ENCODE measurements at places on chromosomes 5 and 9.

GRCh38 chr9:133874060-133874657, 118.0 kb downstream of the VAV2 start:
- peak; percentile 59 for DNase-seq

DNA sequence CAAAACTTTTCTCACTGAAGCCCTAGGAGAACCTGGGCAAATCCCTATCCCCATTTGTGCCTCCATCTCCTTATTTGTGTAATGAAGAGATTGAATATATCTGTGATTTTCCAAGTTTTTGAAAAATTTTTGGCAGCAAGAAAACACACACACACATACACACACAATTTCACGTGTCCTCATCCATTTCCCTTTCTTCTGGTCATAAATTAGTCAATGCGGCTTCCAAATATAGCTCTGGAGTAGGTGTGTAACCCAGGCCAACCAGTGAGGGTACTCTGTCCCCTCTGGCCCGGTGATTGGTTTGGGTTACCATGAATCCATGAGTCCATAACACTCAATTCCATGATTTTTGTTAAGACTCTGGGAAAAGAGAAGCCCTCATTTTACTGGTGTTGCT, 12.7 kb downstream of the CSF1R start:
- DNase-seq, result no peak

- DNase-seq, result no peak
Observed at GRCh38 chr9:5764130-5764868, 68.6 kb downstream of the ERMP1 start.

DNA sequence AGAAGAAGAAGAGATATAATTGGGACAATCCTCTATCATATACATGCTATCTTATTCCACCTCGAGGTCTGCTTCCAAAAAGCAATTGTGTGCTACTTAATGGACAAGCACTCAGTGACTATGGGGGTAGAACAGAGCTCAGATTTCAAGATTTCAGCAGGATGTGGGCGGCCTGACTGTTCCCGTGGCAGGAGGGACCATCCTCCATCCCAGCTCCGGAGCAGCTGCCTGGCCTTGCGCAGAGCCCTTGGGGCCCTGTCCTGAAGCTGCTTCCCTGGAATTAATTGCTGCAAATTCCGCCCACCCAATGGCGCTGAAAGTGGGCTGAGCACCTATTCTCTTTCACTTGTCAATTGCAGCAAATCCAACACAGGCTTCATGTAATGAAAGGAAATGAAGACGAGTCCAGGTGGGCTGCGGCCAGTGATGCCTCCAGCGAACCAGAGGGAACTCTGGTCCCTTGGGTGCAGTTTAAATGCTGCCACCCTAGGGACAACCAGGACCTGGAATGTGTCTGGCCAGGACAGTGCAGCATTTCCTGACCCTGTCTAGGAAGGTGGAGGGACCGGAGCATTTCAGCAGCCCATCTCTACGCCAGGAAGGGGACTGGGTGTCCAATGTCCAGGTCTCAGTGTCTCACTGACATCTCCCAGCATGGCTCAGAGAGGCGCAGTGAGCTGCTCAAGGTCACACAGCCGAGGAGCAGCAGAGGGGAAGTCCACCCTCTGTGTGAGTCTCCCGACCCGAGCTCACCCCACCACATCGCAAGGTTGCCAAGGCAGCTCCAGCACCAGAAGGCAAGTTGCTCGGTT, 50.5 kb upstream of the FCN1 start:
- DNase-seq, result peak; percentile 85

DNA sequence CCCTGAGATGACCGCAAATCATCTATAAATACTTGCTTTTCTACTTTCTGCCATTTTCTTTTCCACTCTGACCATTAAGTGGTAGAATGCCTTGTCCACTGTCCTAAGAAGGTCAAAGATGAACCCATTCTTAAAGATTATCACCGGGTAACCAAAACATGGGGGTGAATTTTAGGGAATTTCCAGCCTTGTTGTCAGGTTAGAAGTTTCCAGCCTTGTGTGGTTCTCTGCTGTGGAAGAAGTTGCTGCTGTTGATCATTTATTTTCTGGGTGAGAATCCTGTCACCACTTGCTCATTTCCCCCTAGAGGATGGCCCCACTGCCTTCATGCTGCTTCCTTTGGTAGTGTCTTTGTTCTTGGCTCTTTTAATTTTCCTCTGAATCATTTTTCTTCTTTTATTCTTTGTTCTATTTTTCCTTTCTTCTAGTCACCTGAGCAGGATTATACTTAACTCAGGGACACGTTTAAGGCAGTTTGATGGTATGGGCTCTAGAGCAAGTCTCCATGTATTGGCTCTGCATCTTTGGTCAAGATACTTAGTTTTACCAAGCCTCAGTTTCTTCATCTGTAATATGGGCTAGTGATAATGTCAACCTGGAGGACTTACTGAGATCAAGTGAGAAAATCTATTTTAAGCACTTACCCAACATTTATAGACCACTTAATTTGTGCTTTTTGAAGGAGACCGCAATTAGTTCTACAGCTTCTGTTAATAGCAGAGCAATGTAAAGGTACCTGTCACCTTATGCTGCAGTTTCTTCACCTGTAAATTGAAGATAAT, 266.2 kb downstream of the ARHGAP26 start:
- no peak for DNase-seq

DNA sequence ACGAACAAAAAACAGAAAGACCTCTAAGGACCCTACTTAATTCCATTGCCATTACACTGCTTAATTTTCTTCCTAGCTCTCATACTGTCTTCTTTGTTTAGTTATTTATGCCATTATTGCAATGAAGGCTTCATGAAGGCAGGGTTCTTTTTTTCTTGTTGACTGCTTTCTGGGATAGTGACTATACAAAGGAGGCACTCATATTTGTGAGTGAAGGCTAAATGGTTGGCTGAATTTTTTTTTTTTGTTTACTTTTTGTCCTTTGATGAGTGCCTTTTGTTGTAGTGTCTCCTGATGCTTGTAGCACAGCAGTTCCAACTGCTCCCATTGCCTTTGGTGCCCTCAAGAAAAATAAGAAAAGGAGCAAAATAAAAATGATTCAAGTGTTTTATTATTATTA, 17.8 kb downstream of the CTNNA1 start:
- no peak for DNase-seq

DNA sequence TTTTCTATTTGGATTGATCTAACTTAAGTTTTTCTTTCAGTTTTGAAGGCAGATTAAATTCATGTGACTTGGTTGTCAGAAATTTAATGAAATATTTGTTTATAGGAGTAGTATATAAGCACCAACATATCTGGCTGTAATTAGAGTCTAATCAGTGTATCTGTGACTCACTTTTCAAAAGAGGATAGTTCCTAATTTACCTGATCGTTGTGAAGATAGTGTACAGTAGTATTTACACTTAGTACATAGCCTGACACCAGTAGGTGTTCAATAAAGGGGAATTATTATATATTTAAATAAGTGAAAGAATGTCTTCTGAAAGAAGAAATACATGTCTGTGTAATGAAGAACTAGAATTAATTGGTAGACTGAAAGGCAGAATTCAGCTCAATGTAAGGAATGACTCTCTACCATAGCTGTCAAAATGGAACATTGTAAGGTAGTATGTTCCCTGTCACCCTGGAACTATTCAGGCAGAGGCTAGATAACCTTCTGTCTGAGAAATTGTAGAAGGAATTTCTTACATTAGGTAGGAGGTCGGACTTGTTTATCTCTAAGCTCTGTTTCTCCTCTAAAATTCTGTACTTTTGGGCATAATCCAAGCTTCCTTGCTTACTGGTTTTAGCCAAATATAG, 8.6 kb downstream of the TGFBR1 start:
- no peak for DNase-seq

DNA sequence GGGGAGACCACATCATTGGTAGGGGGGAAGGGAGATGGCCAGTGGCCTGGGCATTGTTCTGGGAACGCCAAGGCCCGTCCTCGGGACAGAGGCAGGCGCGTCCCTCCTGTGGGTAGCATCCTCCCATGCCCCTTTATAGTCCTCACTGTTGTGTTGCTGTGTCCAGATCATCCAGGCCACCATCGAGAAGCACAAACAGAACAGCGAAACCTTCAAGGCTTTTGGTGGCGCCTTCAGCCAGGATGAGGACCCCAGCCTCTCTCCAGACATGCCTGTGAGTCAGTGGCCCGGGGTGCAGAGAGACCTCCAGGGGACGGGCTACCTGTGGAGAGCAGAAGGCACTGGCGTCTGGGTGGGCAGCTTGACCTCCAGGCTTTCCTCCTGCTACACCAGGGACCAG, 38.4 kb upstream of the SUSD3 start:
- no peak for DNase-seq

- no peak for DNase-seq
Observed at GRCh38 chr9:115237385-115237998, 119.5 kb upstream of the TNC start.
